Right renal pelvis (tissue), 4 donors: ENCODE measurements at places on chromosomes 1 and 21.

- no peak for DNase-seq
Observed at GRCh38 chr1:57019236-57019839, 53.5 kb upstream of the C8B start.

- peak; percentile 74 for DNase-seq
Observed at GRCh38 chr1:65309304-65310077, at the start of gene DNAJC6. TSS of gene DNAJC6 (plus strand) at chr1:65309543. CDS start at chr1:65309746, 203 bp downstream.

GRCh38 chr1:55052221-55053142 is 13.1 kb downstream of the PCSK9 start:
- DNase-seq = no peak

DNA sequence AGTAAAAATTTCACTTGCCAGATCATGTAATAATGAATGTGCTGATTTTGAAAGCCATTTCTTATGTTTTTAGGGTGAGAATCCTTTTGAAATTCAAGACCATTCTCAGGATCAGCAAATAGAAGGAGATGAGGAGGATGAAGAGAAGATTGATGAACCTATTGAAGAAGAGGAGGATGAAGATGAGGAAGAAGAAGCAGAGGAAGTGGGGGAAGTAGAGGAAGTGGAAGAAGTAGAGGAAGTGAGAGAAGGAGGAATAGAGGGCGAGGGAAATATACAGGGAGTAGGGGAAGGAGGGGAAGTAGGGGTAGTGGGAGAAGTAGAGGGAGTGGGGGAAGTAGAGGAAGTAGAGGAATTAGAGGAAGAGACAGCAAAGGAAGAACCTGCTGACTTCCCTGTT is 32.4 kb downstream of the ZNF326 start:
- DNase-seq = no peak

- DNase-seq = no peak
Observed at GRCh38 chr1:234675572-234675971, 65.6 kb upstream of the IRF2BP2 start.

GRCh38 chr1:27037518-27037917 is 24.9 kb upstream of the TENT5B start:
- DNase-seq = no peak

- no peak for DNase-seq
Observed at GRCh38 chr1:224333309-224333926, 3.4 kb upstream of the NVL start.

GRCh38 chr1:219163401-219163954 is 10.2 kb upstream of the LYPLAL1 start:
- DNase-seq = no peak

DNA sequence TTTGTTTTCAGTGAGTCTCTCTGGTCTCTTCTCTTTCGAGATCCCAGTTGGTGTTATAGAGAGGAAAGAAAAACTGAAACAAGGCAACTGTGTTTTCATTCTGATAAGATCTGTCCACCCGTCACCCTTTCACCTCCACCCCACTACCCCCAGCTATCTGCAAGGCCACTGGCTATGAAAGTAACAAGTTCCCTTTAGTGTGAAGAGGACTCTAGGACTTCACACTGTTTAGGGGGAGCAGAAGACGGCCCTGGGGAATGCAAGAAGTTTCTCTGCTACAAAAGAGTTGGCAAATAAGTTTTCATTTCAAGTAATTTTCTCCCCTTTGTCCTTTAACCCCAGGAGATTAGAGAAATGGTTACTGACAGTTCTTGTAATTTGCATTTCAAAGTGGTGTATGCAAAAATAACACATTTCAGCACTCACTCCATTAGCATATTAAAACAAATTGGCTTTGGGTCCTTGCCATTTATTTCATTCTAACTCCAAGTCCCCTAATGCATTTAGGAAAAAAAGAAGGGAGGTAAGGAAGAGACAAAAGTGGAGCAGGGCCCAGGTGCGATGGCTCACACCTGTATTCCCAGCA is 79.6 kb upstream of the PPM1J start:
- no peak for DNase-seq

DNA sequence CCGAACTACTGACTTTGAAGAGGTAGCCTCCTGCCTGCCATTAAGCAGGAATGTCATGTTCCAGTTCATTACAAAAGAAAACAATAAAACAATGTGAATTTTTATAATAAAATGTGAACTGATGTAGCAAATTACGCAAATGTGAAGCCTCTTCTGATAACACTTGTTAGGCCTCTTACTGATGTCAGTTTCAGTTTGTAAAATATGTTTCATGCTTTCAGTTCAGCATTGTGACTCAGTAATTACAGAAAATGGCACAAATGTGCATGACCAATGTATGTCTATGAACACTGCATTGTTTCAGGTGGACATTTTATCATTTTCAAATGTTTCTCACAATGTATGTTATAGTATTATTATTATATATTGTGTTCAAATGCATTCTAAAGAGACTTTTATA is 159.8 kb upstream of the SGIP1 start:
- no peak for DNase-seq

- no peak for DNase-seq
Observed at GRCh38 chr1:235844776-235845175, 21.9 kb downstream of the LYST start.

GRCh38 chr1:104884939-104885338 is 1135.2 kb downstream of the AMY1C start:
- DNase-seq = no peak

DNA sequence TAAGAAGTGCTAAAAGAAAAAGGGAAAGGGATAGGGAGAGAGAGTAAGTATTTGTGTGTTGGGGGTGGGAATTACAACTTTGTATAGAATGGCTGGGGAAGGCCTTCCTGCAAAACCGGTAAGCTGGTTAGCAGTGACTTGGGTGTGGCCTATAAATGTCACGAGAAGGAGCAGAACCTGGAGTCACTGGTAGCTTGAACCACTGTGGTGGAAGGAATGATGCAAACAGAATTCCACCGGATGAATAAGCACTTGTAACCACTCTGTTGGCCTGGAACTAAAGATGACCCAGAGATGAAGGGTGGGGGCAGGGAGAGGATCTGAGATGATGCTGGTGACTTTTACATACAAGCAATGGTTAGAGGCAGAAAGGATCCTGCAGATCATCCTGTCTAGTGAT is 8.9 kb downstream of the XKR8 start:
- no peak for DNase-seq

DNA sequence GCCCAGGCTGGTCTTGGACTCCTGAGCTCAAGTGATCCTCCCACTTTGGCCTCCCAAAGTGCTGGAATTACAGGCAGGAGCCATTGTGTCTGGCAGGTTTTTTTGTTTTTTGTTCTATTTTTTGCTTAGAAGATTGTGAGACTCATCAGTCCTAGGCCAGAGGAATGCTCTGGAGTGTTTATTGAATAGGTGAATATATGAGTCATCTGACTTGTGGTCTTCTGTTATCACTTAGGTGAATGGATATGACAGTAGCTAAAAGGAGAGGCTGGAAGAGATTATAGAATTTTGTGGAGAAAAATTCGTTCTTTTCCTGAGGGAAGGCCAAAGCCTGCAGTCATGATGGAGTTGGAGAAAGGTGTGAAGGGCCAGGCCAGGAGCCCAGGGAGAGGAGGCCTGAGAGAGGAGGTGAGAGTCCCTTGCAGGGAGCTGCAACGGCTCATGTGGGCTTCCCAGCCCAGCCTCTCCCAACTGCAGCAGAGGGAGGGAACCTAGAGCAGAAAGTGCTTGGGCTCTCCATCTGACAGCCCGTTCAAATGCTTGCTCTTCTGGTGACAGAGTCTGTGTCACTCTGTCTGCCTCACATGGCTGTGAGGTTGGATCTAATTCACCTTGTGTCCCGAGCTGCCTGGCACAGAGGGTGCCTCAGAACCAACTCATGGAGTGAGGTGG is 31.6 kb upstream of the ACOT11 start:
- DNase-seq = no peak

DNA sequence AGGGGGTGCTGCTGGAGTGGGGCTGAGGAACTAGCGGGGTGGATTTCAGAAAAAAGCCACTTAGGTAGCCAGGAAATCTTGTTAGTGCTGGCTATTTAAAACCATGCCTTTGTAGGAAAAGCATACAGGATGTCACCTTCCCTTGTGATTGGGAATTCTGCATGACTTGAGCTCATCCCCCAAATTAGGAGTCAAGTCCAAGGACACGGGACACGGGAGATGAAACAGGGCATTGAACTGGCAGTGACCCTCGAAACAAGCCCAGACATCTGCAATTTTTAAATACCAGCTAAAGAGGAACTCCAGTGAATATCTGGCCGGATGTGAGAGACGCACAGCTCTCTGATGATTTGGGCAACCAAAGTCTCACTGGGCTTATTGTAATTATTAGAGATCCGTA is 32.8 kb downstream of the C2CD2 start:
- DNase-seq = no peak

GRCh38 chr1:30575066-30575465 is 148.3 kb downstream of the MATN1 start:
- DNase-seq = no peak

DNA sequence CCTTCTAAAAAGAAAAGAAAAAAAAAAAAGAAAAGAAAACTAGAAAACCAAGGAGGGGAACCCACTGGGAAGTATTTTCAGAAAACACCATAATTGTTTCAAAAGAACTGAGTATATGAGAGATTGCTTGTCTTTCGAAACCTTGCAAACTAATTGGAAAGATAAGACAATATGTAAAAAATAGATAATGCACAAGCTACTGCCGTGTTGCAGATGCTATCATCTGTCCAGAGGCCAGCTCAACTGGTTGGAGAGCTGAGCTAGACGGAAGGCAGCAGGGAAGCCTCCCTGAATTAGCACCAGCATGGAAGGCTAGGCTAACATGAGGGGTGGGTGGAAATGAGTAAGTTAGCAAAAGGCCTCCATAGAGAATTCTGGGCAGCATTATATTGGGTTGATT is 16.2 kb upstream of the CACHD1 start:
- DNase-seq = no peak

DNA sequence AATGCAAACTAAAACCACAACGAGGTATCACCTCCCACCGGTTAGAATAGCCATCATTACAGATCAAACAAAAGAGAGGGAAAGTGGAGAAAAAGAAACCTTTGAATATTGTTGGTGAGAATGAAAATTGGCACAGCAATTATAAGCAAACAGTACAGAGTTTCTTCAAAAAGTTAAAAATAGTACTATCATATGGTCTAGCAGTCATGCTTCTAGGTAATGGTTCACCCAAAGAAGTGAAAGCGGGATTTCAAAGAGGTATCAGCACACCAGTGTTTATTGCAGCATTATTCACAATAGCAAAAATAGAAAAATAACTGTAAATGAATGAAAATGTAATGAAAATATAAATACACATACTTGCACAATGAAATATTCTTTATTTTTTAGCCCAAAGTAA is 8.2 kb downstream of the OR2T10 start:
- no peak for DNase-seq

DNA sequence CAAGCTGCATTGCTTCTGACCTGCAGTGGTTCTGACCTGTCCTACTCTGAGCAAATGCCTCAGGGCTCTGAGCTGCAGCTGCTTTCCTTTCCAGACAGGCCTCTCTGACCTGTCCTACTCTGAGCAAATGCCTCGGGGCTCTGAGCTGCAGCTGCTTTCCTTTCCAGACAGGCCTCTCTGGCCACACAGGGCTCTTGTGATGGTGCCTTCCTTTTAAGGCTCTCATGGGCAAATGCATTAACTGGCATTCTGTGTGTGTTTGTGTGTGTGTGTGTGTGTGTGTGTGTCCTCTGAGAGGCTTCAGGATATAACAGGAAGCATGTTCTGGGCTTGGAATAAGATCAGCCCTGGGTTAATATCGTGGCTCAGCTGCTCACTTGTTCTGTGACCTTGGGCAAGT is 131.3 kb downstream of the NTPCR start:
- no peak for DNase-seq

DNA sequence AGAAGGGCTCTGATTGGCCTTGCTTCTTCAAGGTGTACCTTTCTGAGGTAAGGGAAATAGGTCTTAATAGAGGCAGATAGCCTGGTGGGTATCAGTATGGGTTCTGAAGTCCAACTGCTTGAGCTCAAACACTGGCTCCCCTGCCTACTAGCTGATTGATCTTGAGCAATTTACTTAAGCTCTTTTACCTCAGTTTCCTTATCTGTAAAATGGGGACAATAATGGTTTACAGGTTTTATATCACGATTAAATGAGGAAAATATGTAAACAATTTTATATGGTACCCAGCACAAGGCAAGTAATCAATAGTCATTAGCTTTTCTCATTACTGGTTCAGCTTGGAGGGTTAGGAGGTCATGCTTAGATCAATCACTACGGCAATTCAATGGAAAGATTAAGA is 75.8 kb upstream of the VTCN1 start:
- no peak for DNase-seq

- DNase-seq = peak; percentile 61
Observed at GRCh38 chr21:28822486-28823335, 170.0 kb downstream of the LTN1 start.
